ENCODE measurements at places on chromosomes 7 and 10.

DNA sequence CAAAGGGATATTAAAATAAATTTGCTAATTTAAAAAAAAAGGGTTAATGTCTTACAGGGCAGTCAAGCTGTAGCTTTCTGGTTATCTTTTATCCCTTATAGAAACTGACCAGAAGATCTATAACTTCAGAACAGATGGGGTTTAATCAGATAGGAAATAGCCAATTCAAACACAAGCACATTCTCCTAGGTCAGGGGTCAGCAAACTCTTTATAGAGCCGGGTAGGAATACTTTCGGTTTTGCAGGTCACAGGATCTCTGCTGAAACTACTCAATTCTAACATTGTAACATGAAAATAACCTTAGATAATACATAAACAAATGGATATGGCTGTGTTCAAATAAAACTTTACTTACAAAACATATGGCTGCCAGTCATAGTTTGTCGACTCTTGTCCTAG lies 479.8 kb downstream of the ADRA2A start:
- DNase-seq: peak; percentile 31

DNA sequence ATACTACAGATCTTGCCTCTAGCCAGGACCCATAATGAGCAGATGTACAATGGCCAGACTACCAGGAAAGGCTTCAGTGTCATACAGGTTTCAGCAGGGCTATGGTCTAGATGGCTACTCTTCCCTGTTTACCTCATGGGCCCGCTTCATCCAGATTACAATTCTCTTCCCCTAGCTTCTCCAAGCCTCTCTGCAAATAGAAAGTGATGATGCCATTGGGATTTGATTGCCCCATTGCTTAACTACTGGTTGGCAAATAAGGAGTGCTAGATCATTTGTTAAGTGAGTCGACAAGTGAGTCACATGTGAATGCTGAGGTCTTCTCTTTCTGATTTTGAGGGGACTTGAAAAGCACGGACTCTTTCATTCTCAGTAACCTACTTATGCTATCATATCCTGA lies 361.5 kb upstream of the LRRTM3 start:
- no peak for DNase-seq

DNA sequence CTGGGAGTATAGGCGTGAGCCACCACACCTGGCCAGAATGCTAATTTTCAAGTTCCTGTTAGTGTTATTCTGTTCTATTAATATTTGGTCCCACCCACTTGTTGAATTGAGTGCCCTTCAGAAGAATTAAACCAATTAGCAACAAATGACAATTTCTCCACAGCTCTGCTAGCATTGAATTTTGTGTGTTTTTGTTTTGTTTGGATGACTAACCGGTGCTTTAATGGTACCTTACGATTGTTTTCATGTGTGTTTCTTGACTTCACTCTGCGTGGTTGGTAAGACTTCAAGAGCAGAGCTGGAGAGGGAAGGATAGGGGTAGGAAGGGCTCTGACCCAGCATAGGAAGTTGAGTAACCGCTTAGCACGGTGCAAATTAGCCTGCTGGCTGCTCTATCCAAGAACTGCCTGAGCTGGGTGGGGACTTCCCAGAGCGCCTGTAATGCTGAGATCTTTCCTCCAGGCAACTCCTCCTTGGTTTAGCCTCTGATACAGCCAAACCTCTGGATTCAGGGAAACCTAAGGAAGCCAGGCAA lies 4.6 kb downstream of the ARPC1B start:
- DNase-seq: no peak

DNA sequence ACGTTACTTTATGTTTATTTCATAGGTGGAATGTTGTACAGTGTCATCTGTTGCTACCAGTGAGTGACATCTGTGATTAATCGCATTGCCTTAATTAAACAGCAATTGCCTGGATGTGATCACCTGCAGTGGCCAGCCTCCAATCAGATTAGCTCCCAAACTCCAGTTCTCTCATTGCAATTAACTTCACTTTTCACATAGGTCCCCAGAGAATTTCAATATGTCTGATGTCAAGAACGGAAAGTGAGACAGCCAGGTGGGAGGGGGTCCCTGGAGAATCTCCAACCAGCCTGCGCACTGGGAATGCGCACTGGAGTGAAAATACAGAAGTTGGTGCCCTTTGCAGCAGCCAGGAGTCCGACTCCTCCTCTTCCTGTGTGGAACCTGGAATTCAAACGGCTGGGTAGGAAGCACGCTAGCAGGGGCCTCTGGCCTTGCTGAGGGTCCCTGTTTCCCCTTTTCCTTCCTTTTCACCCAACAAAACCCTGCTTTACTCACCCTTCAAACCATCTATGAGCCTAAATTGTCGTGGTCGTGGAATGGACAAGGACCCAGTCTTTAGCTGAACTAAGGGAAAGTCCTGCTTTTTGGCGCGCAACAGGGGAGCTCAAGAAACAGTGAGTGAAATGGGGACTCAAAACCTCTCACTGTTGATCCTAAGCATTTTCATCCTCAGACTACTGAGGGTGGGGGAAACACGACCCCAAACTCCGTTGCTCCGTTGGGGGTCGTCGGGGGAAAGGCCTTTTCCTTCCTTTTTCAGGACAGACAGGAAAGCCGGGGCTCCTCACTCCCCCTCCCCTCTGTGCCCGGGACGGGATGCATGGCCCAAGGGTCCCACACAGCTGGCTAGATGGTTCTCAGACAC lies 1355.5 kb upstream of the LRRTM3 start:
- DNase-seq: peak; percentile 67

- no peak for DNase-seq
Observed at GRCh38 chr10:100528921-100529474, 673 bp downstream of the NDUFB8 start.

DNA sequence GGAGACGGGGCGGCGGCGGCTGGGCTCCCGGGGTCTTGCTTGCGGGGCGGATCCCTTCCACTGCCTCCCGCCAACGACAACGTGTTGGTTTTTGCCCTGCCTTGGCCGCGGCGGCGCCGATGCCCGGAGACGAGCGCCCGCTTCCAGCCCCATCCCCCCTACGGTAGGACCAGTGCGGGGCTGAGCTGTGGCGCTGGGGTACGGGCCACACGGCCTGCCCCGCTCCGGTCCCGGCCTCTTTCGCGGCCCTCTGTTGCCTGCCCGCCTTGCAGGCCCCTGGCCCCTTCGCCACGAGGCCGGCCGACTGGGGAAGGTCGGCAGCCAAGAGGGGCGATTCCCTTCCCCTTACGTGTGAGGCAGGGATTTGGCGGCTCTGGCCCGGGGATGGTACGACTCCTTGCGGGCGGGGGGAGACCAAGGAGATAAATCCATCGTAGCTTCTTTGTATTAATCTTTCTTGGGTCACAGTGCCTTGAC lies 488 bp downstream of the EIF4H start:
- peak; percentile 30 for DNase-seq

GRCh38 chr10:99303899-99304861 lies 25.0 kb upstream of the CNNM1 start:
- peak; percentile 97 for DNase-seq

- no peak for DNase-seq
Observed at GRCh38 chr7:151342102-151342646, 562 bp downstream of the NUB1 start.

DNA sequence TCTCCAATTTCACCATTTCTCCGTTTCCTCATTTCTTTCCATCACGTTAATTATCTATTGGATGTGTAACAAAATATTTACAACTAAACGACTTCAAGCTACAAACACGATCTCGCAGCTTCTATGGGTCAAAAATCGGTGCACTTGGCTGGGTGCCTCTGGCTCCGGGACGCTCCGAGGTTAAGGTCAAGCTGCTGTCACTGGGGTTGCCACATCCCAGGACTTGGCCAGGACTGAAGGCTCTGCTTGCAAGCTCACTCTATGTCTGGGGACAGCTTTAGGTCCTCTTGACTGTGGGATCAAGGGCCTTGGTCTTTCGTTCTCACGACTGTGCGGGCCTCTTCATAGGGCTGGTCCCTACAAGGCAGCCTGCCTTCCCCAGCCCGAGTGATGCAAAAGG lies 159.7 kb downstream of the CCDC3 start:
- DNase-seq: no peak

DNA sequence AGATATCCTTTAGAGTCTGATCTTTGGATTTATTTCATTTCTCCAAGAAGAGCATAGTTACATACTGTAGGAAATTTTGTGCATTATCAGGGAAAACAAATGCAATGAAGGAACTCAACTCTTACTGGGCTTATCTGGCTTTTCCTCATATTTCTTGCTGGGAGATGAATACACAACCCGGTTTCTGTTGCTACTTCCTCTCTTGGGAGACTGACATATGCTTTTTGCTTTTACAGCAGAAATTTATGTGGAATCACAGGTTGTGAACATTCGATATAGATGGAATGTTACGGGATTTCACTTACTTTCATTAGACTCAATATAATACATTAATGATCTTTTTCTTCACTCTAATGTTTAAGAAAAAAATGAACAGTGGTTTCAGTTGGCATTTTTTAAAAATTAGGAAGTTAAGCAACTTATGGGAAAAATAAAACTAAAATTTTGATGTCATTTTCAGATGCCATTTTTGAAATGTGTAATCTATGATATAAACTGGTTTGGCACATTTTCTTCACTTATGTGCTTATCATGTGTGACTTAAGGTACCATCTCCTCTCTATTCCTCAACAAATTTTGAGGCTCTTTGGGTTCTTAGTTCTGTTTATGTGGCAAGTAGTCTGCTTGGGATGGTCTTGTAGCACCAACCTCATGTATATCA lies 7.1 kb downstream of the SND1 start:
- no peak for DNase-seq

DNA sequence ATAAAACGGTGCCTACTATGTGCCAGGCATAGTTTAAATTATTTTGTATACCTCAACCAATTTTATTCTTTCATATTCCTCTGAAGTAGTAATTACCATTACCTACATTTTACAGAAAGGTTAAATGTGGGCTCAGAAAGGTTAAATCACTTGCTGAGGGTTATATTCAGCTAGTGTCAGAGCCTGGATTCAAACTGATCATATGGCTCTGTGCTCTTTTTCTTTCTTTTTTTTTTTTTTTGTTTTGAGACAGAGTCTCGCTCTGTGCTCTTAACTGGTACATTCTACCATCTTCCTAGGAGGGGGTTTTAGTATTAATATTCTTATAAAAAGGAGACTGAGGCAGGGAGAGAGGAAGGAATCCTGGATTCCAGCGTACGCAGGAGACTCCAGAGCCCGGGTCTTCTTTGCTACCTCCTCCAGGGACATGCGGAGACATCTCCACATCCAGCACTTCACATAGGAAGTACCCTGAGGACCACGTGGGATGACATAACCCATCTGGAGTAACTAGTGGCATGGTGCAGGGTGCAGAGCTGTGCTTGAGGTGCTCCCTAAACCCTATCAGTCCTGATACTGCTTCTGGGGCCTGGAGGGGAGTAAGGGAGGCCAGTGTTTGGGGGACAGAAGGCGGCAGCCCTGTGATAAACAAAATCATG lies 29.6 kb upstream of the ATXN7L1 start:
- no peak for DNase-seq

DNA sequence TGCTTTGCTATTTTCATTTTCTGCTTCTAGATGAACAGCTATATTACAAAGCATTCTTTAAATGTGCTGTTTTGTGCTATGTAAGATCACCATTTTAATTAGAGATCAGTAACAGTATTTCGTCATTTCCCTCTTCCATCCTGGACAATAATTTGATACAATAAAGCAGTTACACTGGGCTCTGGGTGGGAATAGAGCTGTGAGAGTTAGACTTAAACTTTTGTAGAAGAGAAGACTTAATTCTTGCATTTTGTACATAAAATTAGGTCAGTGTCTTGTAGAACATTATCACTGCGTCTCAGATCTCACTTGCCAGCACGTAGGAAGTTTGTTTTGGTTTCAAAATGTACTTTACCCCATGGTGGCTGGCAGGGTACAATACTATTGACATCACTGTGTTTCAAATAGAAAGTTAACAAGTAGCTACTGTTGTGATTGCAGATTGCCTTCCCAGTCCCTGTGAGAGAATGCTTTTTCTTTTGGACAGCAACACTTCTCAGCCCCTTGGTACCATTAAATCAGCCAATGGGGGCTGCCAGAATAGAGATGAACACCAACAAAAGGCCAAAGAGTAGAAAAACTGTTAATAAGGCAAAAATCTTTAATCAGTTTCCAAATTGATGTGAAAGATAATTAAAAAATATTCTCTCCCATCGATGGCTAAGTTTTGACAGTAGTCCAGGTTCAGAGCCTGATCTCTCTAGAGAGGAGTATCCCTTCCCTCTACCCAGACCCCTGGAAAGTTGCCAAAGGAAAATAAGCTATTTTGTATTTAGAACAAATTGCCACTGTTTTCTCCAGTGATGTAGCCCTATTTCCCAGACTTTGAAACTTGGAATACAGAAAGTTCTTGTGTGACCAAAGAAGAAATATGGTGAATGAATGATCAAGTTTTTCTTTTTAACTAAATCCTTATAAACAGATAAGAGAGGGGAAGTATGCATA lies 35.1 kb downstream of the SMNDC1 start:
- peak; percentile 59 for DNase-seq

DNA sequence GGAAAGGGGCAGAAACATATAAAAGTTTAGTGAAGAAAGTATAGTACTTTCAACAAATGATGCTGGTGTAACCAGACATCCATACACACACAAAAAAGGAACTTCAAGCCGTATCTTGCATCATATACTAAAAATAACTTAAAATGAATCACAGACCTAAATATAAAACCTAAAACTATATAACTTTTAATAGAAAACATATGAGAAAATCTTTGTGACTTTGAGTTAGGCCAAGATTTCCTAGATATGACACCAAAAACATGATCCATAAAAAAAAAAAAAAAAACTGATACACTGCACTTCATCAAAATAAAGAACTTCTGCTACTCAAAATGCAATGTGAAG lies 40.9 kb downstream of the NUDCD3 start:
- DNase-seq: no peak

GRCh38 chr7:145169908-145170307 lies 334.1 kb upstream of the TPK1 start:
- no peak for DNase-seq

GRCh38 chr7:155221547-155221946 lies 76.1 kb upstream of the INSIG1 start:
- no peak for DNase-seq

GRCh38 chr7:108716783-108717182 lies 147.1 kb downstream of the DNAJB9 start:
- DNase-seq: no peak

DNA sequence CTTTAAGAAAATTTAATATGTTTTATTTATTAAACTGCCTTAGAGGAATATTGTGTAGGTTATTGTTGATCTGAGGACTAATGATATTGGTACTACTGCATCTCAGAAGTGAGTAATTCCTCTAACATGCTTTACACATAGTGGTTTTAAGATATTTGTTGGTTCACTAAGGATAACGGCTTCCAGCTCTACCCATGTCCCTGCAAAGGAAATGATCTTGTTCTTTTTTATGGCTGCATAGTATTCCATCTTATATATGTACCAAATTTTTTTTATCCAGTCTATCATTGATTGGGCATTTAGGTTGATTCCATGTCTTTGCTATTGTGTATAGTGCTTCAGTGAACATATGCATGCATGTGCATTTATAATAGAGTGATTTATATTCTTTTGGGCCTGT lies 20.1 kb downstream of the NXPH1 start:
- no peak for DNase-seq

DNA sequence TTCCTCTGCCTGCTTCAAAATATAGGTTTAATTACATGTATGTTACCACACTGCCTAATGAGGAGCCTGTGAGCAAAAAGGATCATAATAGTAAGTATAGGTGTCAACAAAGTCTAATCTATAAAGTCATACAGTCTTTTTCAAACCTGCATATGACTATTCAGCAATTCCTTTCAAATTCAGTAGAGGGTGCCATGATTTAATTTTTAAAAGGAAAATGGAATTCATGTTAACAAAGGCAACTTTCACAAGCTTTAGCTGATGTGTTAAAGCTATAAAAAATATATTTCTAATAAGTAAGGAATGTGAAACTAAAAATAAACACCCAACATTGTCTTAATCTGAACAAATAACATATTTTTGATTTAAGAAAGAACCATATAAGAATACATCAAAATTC lies 52.1 kb downstream of the MPP7 start:
- peak; percentile 29 for DNase-seq

GRCh38 chr10:8438603-8439002 lies 384.1 kb downstream of the GATA3 start:
- DNase-seq: no peak

Measured in HepG2 (cell line).